ENCODE measurements at places on chromosomes 12 and 14. TPM values are rescaled to one million over a fixed set of nuclear protein-coding genes. Genes with fewer than 3 reads are reported as not detected.

Gene VDR
- 5.5 TPM for total RNA-seq

Gene APOF
- not detected for total RNA-seq

Gene KCNMB4
- 1.9 TPM for total RNA-seq

Gene IL26
- not detected for total RNA-seq

Gene POLE
- total RNA-seq = 19.2 TPM

Gene TSHR
- not detected for total RNA-seq

Gene TAS2R31
- not detected for total RNA-seq

Gene STXBP6
- not detected for total RNA-seq

Gene SIX6
- not detected for total RNA-seq

Gene ZDHHC22
- not detected for total RNA-seq

Gene SNAPC1
- 21.9 TPM for total RNA-seq

Gene ARMH4
- total RNA-seq = 1.4 TPM

Gene GSC
- not detected for total RNA-seq

Gene ACSS3
- 2.9 TPM for total RNA-seq

Gene LACRT
- total RNA-seq = not detected

Measured in tracheal epithelial cell (primary cell).